Hypothalamus (tissue), 51 donors: ENCODE measurements at places on chromosomes 16 and 17.
A peak's percentile ranks its signal among the peaks of the same experiment; 100 is the strongest.

DNA sequence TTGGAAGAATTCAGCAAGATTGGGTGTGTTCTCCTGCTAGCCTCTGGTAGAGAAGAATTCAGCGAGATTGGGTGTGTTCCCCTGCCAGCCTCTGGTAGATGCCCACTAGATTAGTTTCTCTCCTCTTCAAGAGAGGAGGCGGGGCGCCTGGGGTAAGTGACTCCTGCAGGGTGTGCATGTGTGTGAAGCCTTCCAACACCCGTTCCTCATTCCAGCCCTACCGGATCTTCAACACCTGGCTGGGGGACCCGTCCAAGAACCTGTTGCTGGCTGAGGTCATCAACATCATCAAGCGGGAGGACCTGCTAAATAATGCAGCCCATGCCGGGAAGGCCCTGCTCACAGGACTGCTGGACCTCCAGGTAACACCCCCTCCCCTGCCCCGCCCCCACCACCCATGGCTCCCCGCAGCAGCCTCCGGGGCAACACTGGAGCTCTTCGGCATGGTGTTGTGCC lies 21.3 kb downstream of the TMEM186 start:
- DNase-seq = no peak

DNA sequence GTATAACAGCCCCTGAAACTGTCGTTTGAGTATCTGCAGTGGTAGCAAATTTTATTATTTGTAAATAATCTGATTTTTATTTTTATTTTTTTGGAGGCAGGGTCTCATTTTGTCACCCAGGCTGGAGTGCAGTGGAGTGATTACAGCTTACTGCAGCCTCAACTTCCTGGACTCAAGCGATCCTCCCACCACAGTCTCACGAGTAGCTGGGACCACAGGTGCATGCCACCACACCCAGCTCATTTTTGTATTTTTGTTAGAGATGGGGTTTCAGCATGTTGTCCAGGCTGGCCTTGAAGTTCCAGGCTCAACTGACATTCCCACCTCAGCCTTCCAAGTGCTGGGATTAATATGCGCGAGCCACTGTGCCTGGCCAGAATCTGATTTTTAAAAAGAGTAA lies 2.8 kb downstream of the NDEL1 start:
- no peak for DNase-seq

DNA sequence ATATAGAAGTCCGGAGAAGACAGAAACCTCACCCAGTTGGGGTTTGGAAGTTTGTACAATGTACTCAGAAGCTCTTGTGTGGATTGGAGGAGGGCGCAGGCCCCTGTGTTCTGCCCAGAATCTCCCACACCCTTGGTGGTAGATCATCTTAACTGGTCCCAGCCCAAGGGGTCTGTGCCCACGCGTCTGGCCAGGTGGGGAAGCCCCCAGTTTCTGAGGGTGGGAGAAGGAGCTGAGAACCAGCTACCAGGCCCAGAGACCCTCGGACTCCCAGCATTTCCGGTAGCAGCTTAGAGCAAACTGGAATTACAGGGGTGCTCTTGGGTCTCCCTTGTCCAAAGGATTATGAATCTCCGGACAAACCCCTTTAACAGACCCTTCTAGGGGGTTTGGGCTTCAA lies 2.3 kb upstream of the PPP1R9B start:
- DNase-seq = no peak

DNA sequence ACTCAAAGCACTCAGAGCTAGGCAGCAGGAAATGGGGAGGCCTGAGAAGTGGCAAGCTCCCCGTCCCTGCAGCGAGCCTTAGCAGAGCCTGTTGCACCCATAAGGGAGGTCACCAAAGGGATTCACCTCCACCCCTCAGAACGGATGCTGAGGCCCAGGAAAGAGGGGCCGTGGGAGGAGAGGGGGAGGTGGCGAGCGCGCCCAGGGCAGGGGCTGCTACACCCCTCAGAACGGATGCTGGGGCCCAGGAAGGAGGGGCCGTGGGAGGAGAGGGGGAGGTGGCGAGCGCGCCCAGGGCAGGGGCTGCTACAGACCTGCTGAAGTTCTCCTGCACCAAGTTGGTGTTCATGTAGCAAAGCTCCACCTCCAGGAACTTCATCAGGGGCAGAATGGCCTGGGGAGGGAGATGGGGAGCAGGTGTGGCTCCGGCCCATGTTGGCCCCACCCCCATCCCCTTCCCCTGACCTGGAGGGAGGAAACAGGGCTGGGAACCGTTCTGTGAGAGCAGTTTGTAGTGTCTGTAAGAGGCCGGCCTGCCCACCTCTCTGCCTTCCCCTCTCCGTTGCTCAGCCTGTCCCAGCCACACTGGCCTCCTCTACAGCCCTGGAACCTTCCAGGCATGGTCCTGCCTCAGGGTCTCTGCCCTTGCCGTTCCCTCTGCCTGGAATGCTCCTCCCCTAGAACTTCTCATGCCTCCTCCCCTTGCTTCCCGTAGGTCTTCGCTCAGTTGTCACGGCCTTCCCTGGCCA lies 11.4 kb downstream of the UNC13D start:
- DNase-seq = no peak

DNA sequence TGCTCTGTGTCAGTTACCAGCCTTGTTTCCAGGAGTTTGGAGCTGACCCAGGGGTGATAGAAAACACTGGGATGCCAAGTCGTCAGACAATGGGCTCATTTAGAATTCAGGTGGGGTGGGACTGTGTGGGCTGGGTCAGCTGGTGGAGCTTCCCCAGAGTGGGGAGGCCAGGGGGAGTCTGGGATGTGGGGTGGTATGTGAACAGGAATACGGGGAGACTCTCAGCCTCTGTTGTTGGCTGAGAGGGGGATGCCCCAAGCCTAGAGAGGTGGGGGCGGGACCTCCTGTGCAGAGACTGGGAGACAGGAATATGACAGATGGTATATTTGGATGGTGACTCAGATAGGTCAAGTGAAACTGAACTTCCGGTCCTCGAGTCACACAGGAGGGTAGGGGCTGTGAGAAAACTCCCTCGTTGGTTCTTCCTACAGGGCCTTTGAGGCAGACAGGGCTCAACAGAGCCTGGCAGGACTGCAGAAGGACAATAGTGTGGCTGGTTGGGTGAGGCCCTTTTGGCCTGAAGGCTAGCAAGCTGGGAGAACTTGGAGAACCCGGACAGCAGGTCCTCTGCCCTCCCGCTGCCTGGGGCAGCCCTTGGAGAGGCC lies 23.7 kb downstream of the CDH1 start:
- DNase-seq = peak; percentile 8

GRCh38 chr16:66576296-66576695 lies 3.0 kb upstream of the CMTM2 start:
- DNase-seq = no peak

- no peak for DNase-seq
Observed at GRCh38 chr16:12195296-12195695, 218.8 kb downstream of the SNX29 start.

DNA sequence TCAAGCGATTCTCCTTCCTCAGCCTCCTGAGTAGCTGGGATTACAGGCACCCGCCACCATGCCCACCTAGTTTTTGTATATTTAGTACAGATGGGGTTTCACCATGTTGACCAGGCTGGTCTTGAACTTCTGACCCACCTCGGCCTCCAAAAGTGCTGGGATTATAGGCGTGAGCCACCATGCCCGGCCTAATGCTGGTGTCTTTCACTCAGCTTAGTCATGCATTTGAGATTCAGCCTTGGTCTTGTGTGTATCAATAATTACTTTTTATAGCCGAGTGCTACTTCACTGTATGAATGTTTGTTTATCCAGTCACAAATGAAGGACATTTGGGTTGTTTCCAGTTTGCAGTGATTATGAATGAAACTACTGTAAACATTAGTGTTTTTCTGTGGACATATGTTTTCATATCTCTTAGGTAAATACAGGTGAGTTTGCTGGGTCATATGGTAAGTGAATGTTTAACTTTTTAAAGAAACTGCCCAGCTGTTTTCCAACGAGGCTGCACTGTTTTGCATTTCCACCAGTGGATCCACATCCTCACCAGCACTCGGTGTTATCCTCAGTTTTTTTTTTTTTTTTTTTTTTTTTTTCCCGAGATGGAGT lies 11.0 kb upstream of the PLCG2 start:
- no peak for DNase-seq

GRCh38 chr17:37054894-37055293 lies 106.1 kb downstream of the AATF start:
- no peak for DNase-seq

DNA sequence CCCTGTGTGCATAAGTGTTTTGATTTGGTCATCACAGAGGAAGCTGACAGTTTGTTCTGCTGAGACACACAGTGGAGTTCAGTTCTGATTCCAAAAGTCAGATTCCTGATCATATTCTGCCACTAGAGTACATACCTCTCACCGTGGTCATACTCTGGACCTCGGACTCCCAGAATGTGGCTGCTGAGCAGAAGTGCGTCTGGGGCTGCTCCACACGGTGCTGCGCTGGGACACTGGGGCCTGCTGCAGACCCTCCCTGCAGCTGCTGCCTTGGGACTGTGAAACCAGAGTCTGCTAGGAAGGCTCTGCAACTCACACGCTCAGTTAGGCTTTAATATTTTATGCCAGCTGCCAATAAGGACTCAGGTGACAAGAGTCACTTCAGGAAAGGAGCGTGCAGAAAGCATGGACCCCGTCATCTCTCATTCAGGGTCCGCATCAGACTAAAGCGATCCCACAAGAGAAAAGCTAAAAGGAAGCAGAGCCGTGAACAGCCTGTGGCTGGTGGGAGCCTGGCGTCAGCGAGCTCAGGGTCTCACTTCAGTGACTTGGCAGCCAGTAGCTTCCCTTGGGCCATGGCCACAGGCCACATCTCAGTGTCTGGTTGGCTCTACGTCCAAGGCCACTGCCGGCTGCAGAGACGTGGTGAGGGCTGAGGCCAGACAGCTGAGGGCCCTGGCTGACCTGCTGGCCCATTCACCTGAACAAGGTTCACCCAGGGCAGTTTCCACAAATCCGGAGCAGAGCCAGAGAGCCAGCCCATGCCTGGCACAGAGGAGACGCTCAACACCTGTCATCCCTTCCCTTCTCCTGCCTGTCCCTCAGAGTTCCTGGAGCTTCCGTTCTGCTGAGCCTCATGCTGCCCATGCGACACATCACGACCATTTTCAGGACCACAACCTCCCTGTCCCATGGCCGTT lies 24.7 kb upstream of the KIFC3 start:
- no peak for DNase-seq

DNA sequence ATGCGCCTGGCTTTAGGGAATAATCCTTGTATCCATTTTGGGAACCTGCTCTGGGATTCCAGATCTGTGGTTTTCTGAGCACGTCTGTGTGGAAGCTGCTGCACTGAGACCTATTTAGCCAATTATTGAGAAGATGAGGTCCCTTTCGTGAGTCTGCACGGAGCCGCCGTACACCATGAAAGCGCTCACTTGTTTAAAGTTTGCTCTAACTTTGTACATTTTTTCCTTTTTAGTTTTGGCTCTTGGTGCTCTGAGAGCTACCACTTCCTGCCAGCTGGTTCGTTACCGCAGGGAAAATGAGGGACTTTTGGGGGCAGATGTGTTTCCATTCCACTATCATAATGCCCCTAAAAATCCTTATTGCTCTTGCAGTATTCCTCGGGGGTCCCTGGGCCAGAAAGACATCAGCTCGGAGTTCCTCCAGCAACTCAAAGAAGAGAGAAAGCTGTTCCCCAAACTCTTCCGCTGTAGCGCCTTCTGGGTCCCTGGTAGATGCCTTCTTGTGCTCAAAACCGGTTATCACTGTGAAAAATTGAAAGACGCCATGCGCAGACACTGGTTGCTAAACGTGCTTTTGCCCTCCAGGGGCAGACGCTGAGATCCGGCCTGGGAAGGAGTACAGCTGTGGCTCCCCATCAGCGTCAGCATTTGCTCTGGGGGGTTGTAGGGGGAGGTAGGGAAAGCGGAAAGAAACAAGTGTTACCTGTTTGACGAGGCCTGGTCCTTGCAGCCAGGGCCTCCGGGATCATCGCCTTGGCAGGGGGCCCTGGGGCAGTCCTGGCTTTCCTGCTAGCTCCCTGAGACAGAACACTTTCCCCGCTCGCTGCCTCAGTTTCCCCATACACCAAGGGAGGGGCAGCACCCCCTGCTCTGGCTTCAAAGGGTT lies 238.1 kb downstream of the MRTFB start:
- DNase-seq = no peak

- DNase-seq = no peak
Observed at GRCh38 chr17:50347117-50347893, 1.4 kb downstream of the XYLT2 start.

DNA sequence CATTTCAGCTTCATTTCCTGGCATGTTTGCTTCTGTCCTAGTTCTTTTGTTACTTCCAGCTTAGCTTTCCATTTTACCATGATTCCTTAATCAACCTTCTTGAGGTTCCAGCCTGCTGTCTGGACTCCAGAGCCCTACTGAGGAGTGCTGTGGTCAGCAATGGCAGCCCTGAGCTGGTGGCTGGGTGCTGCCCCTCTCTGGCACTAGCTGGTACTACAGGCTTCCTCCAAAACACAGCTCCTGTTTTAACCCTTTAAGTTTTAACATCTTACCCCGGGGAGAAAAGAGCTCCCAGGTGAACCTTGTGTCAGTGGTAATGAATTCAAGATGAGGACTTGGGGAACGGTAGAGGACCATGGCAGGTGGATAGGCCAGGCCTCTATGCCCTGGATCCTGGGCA lies 395.5 kb downstream of the TMEM114 start:
- DNase-seq = no peak

- peak; percentile 48 for DNase-seq
Observed at GRCh38 chr16:73058221-73058615, 10.3 kb upstream of the ZFHX3 start.

- no peak for DNase-seq
Observed at GRCh38 chr17:17888371-17888770, 51.6 kb upstream of the SREBF1 start.

GRCh38 chr17:80163336-80163735 lies 6.5 kb upstream of the CARD14 start:
- DNase-seq = no peak

- DNase-seq = no peak
Observed at GRCh38 chr16:47986031-47986430, 169.8 kb downstream of the ABCC12 start.

DNA sequence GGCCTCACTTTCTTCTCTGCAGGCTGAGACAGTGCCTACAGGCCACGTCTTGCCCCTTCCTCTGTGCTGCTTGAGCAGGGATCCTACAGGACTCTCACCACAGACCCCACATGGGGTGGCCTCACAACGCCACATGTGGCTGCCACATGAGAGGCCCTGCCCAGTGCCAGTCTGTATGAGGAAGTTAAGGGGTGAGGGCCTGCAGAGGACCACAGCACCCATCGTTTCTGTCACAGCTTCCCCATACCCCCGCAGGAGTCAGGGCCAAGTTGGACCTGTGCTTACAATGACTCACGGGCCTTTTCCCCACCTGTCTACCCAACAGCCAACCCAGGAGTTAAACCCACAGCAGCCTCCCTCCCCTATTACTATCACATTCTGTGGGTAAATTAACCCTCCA lies 2.9 kb upstream of the GSDMB start:
- DNase-seq = no peak

DNA sequence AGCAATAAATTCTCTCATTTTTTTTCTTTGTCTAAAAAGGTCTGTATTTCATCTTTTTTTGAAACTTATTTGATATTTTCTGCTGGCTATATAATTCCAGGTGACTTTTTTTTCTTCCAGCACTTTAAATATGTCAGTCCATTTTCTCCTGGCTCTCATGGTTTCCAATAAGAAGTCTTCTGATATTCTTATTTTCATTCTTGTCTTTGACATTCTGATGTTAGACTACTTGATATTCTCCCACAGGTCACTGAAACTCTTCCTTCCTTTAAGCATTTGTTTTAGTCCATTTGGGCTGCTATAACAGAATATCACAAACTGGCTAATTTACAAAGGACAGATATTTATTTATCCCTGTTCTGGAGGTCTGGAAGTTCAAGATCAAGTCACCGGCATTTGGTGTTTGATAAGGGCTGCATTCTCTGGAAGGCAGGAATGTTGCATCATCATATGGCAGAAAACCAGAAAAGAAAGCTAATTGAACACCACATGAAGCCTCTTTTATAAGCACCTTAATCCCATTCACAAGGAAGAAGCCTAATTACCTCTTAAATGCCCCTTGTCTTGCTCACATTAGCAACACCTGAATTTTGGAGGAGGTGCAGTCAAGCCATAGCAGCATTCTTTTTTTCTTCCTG lies 242.1 kb upstream of the TNRC6C start:
- no peak for DNase-seq
